ENCODE measurements at places on chromosomes 6 and 20. TPM values are rescaled to one million over a fixed set of nuclear protein-coding genes. Genes with fewer than 3 reads are reported as not detected.

Gene PGK2
- total RNA-seq = 73.8 TPM

Gene CGA
- not detected for total RNA-seq

Gene ADGRB3
- 5.7 TPM for total RNA-seq

Gene FAXC
- total RNA-seq = 5.0 TPM

Gene PNPLA1
- total RNA-seq = 3.5 TPM

Gene DDO
- total RNA-seq = 0.19 TPM

Gene NCOA5
- 55.6 TPM for total RNA-seq

Gene PKHD1
- 1.7 TPM for total RNA-seq

Gene CCN2
- 50.2 TPM for total RNA-seq

Gene SOX18
- 6.1 TPM for total RNA-seq

Gene C6orf136
- 22.0 TPM for total RNA-seq

Gene RBPJL
- 1.1 TPM for total RNA-seq

Gene C6orf52
- total RNA-seq = 14.3 TPM

Gene GRM1
- total RNA-seq = 5.6 TPM

Gene ORC3
- total RNA-seq = 50.4 TPM

Gene NDRG3
- total RNA-seq = 65.3 TPM

Gene C6orf141
- 58.4 TPM for total RNA-seq

Gene ZBTB46
- 12.5 TPM for total RNA-seq

Gene PLAGL1
- 16.2 TPM for total RNA-seq

Gene CITED2
- 115 TPM for total RNA-seq

Gene GJA10
- 0.19 TPM for total RNA-seq

Gene FOXQ1
- total RNA-seq = 1.7 TPM

Gene OR2J3
- total RNA-seq = 1.7 TPM

Gene MTFR2
- total RNA-seq = 8.8 TPM

Gene ABRACL
- 60.3 TPM for total RNA-seq

Data from testis (tissue), 5 donors.